D341Med (cell line): ENCODE measurements at places on chromosomes 7 and 10.

GRCh38 chr10:110764378-110764777, 107.3 kb upstream of the PDCD4 start:
- no peak for DNase-seq

- no peak for DNase-seq
Observed at GRCh38 chr7:43193893-43194292, 81.4 kb downstream of the HECW1 start.

- DNase-seq, result no peak
Observed at GRCh38 chr10:43802988-43803696, 154.5 kb upstream of the ZNF32 start.

GRCh38 chr10:70549962-70550458, 52.5 kb downstream of the PRF1 start:
- peak; percentile 74 for DNase-seq

- DNase-seq, result no peak
Observed at GRCh38 chr10:132666705-132667341, 119.1 kb downstream of the NKX6-2 start.

GRCh38 chr7:14235056-14235455, 245.6 kb upstream of the ETV1 start:
- DNase-seq, result no peak

DNA sequence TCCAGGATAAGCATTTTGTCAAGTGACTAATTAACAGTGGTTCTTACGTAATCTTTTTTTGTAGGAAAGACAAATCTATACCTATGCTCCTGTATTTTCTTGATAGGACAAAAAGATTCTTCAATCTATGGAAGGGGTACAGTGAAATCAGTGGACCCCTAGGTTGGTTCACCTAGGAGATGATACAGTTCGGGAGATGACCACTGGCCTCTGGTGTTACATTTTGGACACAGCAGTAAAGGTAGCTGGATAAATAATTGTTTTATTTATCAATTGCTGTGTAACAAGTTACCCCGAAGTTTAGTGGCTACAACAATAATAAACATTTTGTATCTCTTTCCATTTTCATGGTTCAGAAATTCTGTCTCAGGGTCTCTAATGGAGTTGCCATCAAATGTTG, 288.2 kb upstream of the MAGI2 start:
- DNase-seq, result no peak

DNA sequence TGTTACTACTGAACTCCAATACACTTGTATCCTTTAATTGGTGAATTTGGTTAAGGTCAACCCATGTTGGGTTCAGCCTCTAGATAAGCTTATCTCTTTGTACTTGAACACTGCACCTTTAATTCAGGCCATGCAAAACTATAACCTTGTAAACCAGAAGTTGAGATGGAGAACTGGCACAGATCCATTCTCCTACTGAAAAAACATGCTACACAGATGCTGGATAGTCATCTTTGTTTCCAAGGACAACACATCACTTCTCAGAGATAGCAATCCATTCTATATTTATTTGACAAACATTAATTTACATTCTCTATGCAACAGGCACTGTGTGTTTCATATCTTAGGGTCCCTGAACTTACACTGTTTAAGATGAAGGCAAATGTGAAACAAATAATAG, 2.9 kb upstream of the CDK14 start:
- DNase-seq, result no peak

GRCh38 chr10:125719173-125720001, at the start of gene EDRF1:
Gene EDRF1 (plus strand): TSS chr10:125719709. CDS start chr10:125719808, 99 bp downstream.
- DNase-seq, result peak; percentile 92

GRCh38 chr7:21851559-21851967, 94.1 kb downstream of the CDCA7L start:
- no peak for DNase-seq

DNA sequence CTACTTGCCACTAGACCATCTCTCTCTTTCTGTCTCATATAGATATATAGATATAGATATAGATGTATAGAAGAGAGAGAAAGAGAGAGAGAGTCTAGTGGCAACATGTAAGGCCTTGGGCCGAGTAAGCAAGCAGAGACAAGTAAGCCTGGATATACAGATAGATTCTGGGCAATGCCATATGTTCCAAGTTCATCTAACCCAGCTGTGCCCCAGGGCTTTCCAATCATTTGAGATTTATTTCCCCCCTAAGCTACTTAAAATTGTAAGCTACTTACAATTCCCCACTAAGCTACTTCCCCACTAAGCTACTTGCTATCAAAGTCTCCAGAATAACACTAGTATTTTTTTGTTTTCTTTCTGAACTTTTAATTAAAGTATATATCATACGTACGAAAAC, 1094.1 kb downstream of the DNAJB9 start:
- DNase-seq, result peak; percentile 74

- no peak for DNase-seq
Observed at GRCh38 chr7:1152492-1152891, 7.5 kb downstream of the ZFAND2A start.

DNA sequence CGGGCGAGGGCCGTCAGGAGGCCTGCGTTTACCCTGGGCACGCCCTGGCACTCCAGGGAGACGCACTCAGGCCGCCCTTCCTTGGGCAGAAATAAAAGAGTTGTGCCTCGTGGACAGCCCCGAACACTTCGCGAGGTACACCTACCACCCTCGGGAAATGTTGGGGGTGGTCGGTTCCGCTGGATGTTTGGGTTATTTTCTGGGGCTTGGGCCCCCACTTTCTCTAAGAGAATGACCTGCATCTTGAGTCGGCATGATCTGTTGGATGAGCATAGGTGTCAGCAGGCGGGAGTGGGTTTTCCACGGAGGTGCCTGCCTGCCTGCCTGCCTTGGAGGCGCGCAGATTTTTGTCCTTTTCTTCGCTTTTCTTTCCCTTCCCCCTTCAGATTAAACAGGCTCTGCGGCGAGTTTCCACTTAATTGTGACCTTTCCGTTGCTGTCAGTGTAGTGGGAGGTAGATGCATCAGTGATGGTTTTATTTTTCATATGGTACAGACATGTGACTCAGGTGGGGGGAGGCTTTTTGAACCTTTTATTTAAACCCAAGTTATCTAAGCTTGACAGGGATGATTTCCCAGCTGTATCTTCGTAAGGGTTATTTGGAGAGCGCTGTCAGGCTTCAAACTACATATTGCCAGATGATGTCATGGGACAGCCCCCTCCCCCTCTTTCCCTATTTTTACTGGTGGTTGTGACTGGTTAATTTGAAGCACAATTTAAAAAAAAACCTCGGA, 661 bp downstream of the HECTD2 start:
- DNase-seq, result peak; percentile 69

DNA sequence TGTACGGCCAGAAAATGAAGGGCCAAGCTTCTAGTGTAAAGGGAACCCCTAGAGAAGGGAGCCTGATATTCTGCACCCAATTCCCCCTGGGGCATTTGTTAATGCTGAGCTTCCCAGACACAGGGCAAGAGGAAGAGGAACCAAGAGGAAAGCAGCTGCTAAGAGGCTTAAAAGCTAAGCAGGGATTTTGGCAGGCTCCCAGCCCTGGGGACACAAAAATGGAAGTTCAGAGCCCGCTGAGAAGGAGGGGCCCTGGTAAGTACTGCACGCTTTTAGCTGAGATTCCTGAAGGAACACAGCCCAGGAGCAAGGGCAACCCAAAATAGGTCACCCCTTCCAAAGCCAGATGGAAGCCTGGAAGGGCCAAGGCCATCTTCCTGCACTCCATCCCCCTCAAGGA, 387.3 kb upstream of the MGMT start:
- DNase-seq, result peak; percentile 78

DNA sequence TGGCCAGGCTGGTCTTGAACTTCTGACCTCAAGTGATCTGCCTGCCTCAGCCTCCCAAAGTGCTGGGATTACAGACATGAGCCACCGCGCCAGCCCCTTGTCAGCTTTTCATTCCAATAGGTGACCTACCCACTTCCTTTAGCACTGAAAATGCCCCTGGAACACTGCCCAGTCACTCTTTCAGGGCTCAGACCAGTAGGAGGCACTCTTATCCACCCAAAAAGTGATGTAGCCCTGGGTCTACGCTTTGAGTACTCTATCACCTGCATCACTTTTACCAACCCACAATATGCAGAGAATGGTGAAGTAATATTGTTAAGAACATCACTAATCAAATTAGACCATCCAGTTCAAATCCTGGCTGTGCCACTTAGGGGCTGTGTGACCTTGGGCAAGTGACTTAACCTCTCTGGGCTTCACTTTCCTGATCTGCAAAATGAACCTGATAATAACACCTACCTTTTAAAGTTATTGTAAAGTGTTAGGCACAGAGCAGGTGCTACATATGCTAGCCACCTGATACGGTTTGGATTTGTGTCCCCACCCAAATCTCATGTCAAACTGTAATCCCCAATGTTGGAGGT, 5.2 kb downstream of the CALN1 start:
- DNase-seq, result no peak

- no peak for DNase-seq
Observed at GRCh38 chr7:27532314-27532713, 130.4 kb downstream of the HIBADH start.

- DNase-seq, result no peak
Observed at GRCh38 chr10:63901228-63901627, 380.0 kb downstream of the REEP3 start.

- no peak for DNase-seq
Observed at GRCh38 chr7:27173511-27173955, 587 bp downstream of the HOXA10 start.

- DNase-seq, result peak; percentile 60
Observed at GRCh38 chr7:74587435-74588126, 69.9 kb upstream of the GTF2I start.

- no peak for DNase-seq
Observed at GRCh38 chr10:94602729-94603515, 57.3 kb downstream of the HELLS start.

DNA sequence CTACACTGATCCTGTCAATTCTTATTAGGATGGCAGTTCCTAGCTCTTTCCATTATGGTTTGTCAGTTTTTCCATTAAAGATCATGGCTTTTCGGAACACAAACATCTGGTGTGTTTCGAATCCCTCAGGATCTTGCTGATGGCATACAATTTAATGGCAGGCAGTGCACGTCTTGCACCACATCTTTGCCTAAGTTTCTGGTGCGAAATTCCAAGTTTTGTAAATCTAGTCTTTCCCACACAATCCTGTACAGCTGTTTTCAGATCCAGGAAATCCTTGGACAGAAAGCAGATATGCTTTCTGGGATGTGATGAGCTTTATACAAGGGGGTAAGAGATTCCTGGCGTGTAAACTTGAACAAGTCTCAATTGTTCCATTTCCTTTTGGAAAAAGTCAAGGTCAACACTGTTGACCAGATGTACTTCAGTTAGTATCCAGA, 224.3 kb upstream of the PHYHIPL start:
- DNase-seq, result no peak

DNA sequence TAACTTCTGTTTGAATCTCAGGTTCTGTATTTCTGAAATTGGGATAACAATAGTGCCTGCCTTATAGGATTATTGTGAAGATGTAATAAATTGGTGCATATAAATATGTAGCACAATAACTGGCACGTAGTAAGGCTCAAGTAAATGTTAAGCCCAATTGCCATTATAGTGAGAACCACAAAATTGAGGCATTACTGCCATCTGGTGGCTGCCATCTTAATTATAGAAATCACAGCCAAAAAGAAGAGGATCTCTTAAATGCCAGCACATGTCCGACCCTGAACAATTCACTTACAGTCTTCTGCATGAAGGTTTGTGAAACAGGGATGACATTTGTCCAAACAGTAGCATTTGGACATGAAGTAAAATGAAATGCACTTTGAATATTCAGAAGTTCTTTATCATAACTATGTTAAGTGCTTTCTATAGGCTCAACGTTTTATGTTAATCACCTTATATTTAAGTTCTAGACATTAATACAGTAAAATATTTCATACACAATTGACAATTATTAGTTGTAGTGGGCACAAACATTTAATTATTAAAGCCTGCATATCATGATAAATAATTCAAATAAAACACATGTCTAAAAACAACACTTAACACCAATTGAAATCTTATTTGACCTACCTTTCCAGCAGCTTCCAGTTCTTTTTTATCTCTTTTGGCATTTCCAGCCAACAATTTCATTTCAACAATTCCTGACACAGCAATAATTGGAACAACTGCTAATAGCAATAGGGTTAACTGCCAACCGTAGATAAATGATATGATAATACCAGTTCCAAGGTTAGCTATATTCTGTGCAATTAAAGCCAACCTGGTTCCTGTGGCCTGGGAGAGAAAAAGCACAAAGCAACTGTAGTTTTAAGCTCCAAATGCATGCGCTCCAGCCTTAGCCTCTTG, 58.5 kb downstream of the ABCB4 start:
- peak; percentile 49 for DNase-seq

- DNase-seq, result no peak
Observed at GRCh38 chr10:101063050-101063525, 1.3 kb downstream of the KAZALD1 start.

DNA sequence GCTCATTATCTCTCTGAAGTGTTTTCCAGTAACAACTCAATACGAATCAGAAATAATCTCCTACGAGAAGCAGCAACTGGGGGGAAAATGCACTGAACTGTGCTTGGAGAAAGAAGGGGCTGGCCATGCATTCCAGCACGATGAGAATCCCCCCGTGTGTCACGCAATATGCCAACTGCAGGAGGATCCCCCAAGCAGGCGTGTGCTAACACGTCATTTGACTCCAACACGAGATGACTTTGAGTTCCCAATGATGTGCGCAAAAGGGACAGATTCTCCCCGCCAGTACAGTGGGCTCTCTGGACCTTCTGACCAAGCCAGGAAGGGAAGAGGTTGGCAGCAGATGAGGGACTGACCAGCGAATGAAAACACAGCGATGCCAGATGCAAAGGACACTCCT, 105.5 kb downstream of the KCNMA1 start:
- DNase-seq, result no peak

DNA sequence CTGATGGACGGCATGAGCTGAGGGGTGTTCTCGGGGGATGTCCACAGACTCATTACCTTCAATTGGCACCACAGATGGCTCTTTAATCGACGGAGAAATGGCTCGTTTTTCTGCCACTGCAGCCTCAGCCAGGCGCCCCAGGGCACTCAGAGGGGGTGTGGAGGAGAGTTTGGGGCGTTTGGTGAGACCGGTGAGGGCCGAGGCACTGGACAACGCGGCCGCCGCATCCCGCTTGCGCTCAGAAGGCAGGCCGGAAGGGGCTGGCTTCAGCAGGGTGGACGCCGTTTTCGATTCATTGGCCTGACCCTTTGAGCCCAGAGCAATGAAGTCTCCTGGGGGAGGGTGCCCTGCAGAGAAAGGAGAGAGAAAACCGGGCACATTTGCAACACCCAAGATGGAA, 1.3 kb downstream of the INTS1 start:
- DNase-seq, result no peak

- DNase-seq, result no peak
Observed at GRCh38 chr10:46307281-46308112, 20.7 kb downstream of the ANTXRL start.

- no peak for DNase-seq
Observed at GRCh38 chr10:131996466-131997365, 15.0 kb upstream of the BNIP3 start.

- no peak for DNase-seq
Observed at GRCh38 chr7:155510975-155511701, 35.2 kb downstream of the CNPY1 start.

DNA sequence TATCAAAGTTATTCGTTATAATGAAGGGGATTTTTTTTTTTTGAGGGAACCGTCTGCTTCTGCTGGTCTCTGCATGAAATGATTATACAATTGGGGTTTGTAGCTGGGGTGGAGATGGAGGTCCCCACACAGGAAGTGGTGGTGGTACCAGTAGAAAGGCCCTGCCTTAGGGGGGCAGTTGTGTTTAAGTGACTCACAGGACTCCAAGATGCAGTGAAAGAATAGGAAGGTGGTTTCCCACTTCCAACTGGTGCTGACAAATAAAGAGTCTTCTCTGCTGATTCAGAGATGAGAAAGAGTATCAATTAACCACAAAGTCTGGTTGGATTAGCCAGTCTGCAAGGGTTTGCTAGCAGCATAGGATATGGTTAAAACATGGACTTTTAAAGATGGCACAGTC, 376.0 kb downstream of the SORCS3 start:
- no peak for DNase-seq

GRCh38 chr10:104578671-104579070, 62.4 kb upstream of the SORCS3 start:
- DNase-seq, result no peak
